ENCODE measurements at places on chromosomes 5 and 9. TPM values are rescaled to one million over a fixed set of nuclear protein-coding genes. Genes with fewer than 3 reads are reported as not detected.
A peak's percentile ranks its signal among the peaks of the same experiment; 100 is the strongest.

GRCh38 chr9:112112941-112113681, 62.0 kb downstream of the SUSD1 start:
- H3K4me3 ChIP-seq, result no peak overlapping the region
- H3K36me3 ChIP-seq, result peaks cover 4% of the 10 kb centered on the region
- no peak overlapping the region for H3K27ac ChIP-seq
- peak; percentile 44 for DNase-seq
- no peaks in the 10 kb centered on the region for H3K27me3 ChIP-seq

Gene IFNA1
- total RNA-seq, result not detected

- H3K4me1 ChIP-seq, result no peaks in the 10 kb centered on the region
- H3K27ac ChIP-seq, result no peak overlapping the region
- no peaks in the 10 kb centered on the region for H3K27me3 ChIP-seq
- H3K4me3 ChIP-seq, result no peak overlapping the region
- no peak for DNase-seq
These were observed 621.2 kb upstream of the CDH6 start for GRCh38 chr5:30572279-30572678.

GRCh38 chr5:23253621-23254198, 253.7 kb upstream of the PRDM9 start:
- H3K4me3 ChIP-seq, result no peak overlapping the region
- H3K4me1 ChIP-seq, result no peaks in the 10 kb centered on the region
- no peaks in the 10 kb centered on the region for H3K27me3 ChIP-seq
- H3K27ac ChIP-seq, result no peak overlapping the region
- DNase-seq, result no peak

- H3K27me3 ChIP-seq, result no peaks in the 10 kb centered on the region
- H3K4me1 ChIP-seq, result no peaks in the 10 kb centered on the region
- DNase-seq, result no peak
- no peak overlapping the region for H3K4me3 ChIP-seq
- no peak overlapping the region for H3K27ac ChIP-seq
These were observed 36.8 kb upstream of the SHOC1 start for GRCh38 chr9:111831371-111832108.

Gene PCDHGB3
- total RNA-seq, result 2.3 TPM

GRCh38 chr9:22169727-22170503, 160.8 kb upstream of the CDKN2B start:
- H3K27me3 ChIP-seq, result no peaks in the 10 kb centered on the region
- no peak overlapping the region for H3K4me3 ChIP-seq
- peaks cover 4% of the 10 kb centered on the region for H3K4me1 ChIP-seq
- no peak for DNase-seq
- H3K27ac ChIP-seq, result no peak overlapping the region

Gene ZBTB5
- 14.6 TPM for total RNA-seq

Gene TAS2R1
- not detected for total RNA-seq

GRCh38 chr9:136947028-136947891, 2.2 kb downstream of the C8G start:
- H3K27me3 ChIP-seq, result no peaks in the 10 kb centered on the region
- H3K4me1 ChIP-seq, result peaks cover 45% of the 10 kb centered on the region
- DNase-seq, result no peak
- H3K4me3 ChIP-seq, result no peak overlapping the region

DNA sequence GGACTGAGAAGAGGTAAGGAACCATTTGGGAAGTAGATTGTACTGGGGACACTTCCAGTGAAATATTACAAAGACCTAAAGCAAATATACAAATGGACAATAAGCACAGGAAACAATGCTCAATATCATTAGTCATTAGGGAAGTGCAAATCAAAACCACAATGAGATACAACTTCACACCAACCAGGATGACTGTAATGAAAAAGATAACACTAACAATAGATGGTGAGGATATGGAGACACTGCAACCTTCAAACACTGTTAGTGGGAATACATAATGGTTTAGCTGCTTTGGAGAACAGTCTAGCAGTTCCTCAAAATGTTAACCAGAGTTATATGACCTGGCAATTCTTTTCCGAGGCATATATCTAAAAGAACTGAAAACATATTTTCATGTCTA, 149.7 kb downstream of the TRPM3 start:
- H3K27me3 ChIP-seq, result no peaks in the 10 kb centered on the region
- H3K36me3 ChIP-seq, result no peaks in the 10 kb centered on the region
- no peaks in the 10 kb centered on the region for H3K4me1 ChIP-seq
- no peak overlapping the region for H3K27ac ChIP-seq
- no peak overlapping the region for H3K4me3 ChIP-seq

GRCh38 chr5:65742565-65743231, 20.7 kb downstream of the NLN start:
- no peaks in the 10 kb centered on the region for H3K4me1 ChIP-seq
- H3K4me3 ChIP-seq, result no peak overlapping the region
- no peak for DNase-seq
- no peak overlapping the region for H3K27ac ChIP-seq
- no peaks in the 10 kb centered on the region for H3K27me3 ChIP-seq

- H3K36me3 ChIP-seq, result no peaks in the 10 kb centered on the region
- no peak for DNase-seq
- H3K4me1 ChIP-seq, result peaks cover 16% of the 10 kb centered on the region
- no peak overlapping the region for H3K27ac ChIP-seq
- H3K27me3 ChIP-seq, result no peaks in the 10 kb centered on the region
- no peak overlapping the region for H3K4me3 ChIP-seq
These were observed 1.6 kb upstream of the PRRC1 start for GRCh38 chr5:127515693-127516440.

- no peaks in the 10 kb centered on the region for H3K4me1 ChIP-seq
- DNase-seq, result no peak
These were observed 180.1 kb downstream of the MACROH2A1 start for GRCh38 chr5:135218790-135219568.

Gene PCDHGA3
- 0.80 TPM for total RNA-seq

GRCh38 chr9:89631384-89631783, 26.6 kb downstream of the GADD45G start:
- no peak overlapping the region for H3K27ac ChIP-seq
- H3K4me1 ChIP-seq, result peaks cover 3% of the 10 kb centered on the region
- no peak for DNase-seq

- H3K27me3 ChIP-seq, result no peaks in the 10 kb centered on the region
- no peaks in the 10 kb centered on the region for H3K36me3 ChIP-seq
- no peak for DNase-seq
These were observed 43.3 kb upstream of the TJP2 start for GRCh38 chr9:69130456-69131441.

Gene RASGEF1C
- not detected for total RNA-seq

Gene PCDHGA7
- 2.3 TPM for total RNA-seq

Gene GDF9
- total RNA-seq, result 0.23 TPM

Gene EDIL3
- 19.1 TPM for total RNA-seq

DNA sequence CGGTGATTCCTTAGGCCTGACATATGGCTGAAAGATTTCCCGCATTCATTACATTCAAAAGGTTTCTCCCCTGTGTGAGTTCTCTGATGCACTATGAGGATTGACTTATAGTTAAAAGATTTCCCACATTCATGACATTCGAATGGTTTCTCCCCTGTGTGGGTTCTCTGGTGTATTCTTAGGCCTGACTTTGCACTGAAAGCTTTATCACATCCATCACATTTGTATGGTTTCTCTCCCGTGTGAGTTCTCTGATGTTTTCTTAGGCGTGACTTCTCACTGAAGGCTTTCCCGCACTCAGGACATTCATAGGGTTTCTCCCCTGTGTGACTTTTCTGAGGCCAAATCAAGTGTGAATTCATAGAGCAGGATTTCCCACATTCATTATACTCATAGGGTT, 35.8 kb downstream of the ZNF782 start:
- H3K27me3 ChIP-seq, result no peaks in the 10 kb centered on the region
- H3K4me3 ChIP-seq, result no peak overlapping the region
- H3K27ac ChIP-seq, result no peak overlapping the region

Gene GLRA1
- total RNA-seq, result not detected

- peaks cover 7% of the 10 kb centered on the region for H3K4me1 ChIP-seq
- no peak overlapping the region for H3K4me3 ChIP-seq
- H3K27me3 ChIP-seq, result no peaks in the 10 kb centered on the region
- no peaks in the 10 kb centered on the region for H3K36me3 ChIP-seq
These were observed 86.2 kb upstream of the HSPA9 start for GRCh38 chr5:138661291-138661960.

DNA sequence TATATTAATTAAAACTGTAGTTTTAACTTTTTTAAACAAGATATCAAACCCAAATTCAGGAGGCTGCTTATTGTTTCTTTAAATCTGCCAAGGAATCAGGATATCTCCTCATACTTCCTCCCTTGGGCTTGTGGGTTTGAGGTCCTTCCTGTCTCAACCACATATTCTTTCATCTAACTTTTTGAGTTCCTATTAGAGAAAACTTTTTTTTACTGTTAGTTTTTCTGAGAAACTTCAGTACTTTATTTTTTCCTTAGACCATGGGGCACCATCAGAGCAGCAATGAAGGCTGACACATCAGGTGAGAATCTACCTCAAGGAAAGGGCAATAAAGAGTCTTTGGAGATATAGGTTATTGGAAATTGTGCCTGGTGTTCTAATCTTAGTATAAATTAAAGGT, 56.7 kb downstream of the TSSK1B start:
- H3K36me3 ChIP-seq, result no peaks in the 10 kb centered on the region
- no peaks in the 10 kb centered on the region for H3K27me3 ChIP-seq

Measured in upper lobe of left lung (tissue), 6 donors.